AG08395 (cell line): ENCODE measurements at places on chromosomes 1 and 21.

DNA sequence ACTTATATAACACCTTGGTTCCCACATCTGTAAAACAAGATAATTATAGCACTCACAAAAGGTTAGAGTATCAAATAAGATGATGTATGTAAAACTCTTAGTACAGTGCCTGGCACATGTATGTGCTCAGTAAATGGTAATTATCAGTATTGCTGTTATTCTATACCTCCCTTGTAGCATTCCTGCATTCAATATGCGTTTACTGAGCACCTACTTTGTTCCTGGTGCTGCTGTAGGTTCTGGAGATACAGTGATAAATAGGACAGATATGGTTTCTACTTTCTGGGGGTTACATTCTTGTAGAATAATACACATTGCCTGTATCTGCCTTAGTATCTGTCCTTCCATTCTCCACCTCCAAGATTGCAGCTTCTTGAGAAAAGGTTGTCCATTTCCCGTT is 1.2 kb upstream of the SSR2 start:
- no peak for DNase-seq

DNA sequence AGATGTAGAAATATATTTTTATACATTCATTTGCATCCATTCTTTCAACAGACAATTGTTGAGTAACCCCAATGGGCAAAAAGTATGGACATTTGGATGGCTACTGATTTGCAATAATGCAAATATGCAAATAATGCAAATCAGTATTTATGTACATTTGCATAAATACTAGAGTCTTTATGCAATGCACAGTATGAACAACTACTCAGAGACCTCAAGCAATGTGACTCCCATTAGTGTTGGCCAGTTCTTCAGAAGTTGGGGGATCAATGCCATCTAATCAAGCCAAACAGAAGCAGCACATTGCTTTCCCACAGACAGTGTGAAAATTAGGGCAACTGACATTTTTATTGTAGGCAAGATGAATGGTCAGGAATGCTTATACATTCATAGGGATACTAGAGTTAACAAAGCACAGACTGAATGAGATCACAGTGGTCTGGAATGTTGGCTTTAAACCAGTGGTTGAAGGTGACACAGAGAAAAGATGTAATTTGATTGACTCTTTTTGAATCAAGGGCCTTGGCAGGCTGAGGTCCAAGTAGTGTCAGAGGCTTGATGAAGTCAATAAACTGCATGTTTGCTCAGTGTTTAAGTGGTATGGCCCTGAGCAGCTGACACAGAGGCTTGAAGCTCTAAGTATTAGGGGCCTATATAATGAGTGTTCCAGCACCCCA is 256.6 kb downstream of the CTH start:
- peak; percentile 13 for DNase-seq

DNA sequence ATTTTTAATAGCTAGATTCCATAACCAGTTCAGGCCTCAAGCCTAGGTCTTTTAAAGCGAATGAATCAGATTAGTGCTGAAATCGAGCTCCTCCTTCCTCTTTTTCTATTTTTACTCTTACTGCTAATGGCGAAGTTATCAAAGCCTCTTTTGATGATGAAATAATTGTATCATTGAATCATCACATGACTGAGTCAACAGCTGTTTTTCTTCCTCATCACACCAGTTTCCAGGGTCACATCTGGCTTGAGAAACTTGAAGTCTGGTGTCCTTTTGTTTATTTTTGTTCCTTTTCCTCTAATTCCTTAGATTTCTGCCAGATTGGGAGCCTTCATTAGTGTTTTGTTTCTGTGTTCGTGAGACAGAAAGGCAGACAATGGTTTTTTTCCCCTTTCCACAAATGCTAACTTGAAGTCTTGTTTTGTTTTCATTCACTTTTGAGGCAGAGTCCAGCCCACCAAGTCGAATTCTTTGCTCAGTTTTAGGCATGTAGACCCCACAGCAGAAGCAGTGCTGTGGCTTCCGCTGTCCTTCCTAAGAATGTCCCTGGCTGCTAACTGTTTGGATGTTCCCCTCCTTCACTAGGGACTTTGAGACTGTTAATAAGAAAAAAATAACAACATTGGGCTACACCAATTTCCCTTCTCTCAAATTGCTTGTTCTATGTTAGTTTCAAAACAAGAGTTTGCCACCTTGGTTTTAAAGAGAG is 51.9 kb upstream of the FMOD start:
- peak; percentile 85 for DNase-seq

DNA sequence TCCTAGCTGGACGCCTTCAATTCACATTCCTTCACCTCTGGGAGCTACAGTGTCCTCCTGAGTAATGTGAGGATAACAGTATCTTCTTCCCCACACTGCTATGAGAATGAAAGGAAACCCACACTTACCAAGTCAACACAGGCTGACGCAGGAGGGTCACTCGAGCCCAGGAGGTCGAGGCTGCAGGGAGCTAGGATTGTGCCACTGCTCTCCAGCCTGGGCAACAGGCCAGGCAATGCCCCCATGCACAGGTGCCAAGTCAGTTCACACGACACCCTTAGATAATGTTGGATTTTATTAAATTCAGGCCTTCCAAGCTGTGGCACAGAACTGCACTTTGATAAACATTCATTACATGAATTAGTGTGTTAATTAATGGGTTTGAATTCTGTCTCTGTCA is 31.9 kb downstream of the MATN1 start:
- no peak for DNase-seq

DNA sequence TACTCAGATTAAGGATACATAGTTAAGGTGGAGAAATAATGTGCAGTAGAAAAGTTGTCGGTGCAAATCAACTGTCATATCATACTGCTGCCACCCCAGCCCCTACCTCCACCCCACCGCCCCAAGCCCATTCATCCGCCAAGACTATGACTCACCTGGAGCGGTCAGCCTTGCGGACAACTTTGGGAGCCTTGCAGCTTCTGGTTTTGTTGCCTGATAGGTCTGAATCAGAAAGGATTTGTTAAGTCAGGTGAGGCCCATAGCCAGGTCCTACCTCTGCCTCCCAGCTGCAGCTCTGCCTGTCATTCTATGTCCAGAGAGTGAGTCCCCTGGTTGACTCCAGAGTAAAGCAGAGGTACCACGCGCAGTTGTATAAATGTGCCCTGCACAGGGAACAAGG is 12.6 kb downstream of the C1orf162 start:
- DNase-seq, result no peak

- no peak for DNase-seq
These were observed 66.2 kb downstream of the MRPL39 start for GRCh38 chr21:25541042-25541441.

GRCh38 chr21:32333953-32334673 is 35.5 kb downstream of the MRAP start:
- DNase-seq, result no peak

DNA sequence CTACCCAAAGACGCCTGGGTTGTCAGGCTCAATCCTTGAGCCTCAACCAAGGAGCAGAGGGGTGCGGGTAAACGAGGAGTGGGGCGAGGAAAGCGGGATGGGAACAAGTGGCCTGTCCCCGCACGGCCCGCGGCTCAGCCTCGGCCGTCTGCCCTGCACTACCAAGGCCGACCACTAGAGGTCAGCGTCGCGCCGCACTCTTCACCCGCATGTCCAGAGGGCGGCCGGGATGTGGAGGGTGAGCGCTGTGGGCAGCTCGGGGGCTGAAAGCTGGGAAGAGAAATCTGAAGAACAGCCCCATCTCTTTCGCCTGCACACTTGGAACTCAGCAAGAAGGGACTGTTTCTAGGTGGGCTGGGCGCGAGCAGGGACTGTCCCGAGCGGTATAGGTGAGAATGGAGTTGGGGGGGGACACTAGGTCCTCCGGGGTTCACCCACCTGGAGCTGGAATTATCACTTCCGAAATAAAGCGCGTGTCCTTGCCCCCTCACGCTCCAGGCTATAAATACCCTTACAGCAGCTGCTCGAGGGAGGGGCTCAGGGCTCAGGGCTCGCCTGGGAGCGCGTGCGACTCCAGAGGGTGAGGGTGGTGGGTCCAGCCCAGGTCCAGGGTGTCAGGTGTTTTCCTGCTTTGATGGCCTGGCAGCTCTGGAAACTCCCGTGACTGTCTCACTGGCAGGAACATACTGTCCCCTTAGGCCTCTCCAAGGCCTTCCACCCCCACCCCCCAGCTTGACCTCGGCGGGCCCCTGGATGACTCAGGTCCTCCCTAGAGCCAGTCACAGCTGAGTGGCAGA is 9.8 kb downstream of the SLC30A2 start:
- peak; percentile 91 for DNase-seq

- DNase-seq, result no peak
These were observed 19.4 kb downstream of the TMEM81 start for GRCh38 chr1:205064741-205065316.

GRCh38 chr1:116956378-116956777 is 45.2 kb upstream of the CD101 start:
- no peak for DNase-seq

DNA sequence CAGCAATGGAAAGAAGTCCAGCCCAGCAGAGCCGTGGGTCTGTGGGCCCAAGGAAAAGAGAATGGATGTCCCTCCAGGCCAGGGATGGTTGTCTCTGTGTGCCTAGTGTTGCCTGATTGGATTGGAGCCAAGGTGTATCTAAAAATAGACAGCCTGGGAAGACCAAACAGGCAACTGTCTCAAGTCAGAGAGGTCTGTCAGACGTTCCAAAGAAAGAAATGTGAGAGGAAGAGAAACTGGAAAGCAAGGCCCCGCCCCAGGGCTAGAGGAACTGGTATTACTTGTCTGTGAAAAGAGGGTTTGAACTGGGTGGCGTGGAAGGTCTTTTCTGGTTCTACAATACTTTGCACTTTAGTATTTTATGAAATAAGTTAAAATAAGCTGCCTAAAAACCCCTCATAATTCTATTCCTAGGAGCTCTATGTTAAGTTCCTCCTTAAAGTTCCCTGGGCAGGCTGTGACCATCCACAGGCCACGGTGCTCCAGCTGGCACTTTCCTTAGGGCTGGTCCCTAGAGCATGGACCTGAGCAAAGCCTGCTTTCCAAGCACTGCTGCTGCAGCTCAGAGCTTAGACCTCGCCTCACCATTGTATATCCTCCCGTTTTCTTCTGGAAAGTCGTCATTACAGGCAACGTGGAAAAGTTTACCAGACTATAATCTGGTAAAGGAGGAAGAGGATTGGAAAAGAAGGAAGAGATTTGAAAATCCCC is 151.6 kb downstream of the DISC1 start:
- peak; percentile 16 for DNase-seq

DNA sequence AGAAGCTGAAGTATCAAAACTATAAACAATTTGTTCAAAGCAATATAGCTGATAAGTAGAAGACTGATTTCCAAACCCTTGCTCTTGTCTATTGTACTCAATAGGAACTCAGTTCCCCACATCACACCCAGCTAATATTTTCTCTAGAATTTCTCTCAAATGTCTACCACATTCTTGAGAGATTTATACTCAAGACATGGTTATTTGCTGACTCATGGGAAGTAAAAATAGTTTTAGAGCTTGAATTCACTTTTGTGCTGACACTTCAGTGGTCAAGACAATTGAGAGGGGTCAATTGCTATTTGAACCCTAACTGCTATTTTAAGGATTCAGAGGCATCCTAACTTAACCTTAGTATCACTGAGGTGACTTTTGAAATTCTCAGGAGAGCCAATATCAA is 99.0 kb downstream of the TNNI3K start:
- no peak for DNase-seq

DNA sequence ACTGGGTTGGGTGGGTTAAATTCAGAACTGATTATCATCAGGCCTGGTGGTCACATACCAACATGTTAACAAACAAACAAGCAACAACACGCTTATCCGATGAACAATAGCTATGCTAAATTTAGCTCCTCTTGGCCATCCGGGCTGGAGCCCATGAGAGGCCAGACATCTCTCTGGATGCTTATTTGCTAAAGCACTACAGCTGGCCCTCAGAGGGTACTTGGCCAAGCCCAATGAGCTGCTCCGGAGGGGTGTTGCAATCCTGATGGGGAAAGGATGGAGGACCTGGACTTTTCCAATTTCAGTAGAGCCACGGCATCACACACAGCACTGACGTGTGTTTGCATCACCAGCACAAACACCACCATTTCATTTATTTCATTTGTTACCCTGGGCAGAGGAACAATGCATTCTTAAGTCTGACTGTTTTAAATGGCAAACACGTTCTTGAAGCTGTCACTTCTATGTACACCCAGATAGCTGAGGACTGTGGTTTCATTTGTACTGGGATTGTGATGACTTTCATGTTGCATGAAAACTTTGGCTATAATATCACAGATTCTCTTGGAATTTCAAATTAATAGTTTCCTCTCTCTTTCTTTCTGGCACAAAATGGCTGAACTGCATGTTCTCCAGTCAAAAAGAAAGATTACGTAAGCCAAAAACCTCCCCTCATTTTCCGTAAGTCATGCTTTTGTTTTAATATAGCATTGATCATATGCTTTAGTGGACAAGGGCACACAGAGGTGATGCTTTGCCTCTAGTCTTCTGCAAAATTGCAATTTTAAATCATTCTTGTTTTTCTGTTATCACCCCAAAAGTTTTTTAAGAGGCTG is 359.8 kb upstream of the KAZN start:
- DNase-seq, result no peak

- no peak for DNase-seq
These were observed 118.8 kb upstream of the TMPRSS15 start for GRCh38 chr21:18522181-18522972.

DNA sequence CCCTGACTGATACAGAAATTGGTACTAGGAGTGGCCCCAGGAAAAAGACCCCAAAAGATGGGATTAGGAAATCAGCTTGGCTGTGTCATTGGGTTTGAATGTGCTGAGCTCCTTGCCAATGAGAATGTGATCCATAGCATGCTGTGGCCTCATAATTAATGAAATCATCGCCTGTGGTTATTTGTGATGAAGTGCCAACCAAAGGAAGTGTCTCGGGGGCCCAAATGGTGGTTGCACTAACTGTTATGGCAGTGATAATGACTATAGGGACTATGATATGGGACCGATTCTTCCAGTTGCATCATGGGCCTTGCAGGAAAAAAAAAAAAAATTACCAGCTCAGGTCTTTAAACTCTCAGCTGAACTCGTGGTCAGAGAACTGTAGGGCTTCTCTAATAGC is 15.4 kb upstream of the ZDHHC18 start:
- no peak for DNase-seq

DNA sequence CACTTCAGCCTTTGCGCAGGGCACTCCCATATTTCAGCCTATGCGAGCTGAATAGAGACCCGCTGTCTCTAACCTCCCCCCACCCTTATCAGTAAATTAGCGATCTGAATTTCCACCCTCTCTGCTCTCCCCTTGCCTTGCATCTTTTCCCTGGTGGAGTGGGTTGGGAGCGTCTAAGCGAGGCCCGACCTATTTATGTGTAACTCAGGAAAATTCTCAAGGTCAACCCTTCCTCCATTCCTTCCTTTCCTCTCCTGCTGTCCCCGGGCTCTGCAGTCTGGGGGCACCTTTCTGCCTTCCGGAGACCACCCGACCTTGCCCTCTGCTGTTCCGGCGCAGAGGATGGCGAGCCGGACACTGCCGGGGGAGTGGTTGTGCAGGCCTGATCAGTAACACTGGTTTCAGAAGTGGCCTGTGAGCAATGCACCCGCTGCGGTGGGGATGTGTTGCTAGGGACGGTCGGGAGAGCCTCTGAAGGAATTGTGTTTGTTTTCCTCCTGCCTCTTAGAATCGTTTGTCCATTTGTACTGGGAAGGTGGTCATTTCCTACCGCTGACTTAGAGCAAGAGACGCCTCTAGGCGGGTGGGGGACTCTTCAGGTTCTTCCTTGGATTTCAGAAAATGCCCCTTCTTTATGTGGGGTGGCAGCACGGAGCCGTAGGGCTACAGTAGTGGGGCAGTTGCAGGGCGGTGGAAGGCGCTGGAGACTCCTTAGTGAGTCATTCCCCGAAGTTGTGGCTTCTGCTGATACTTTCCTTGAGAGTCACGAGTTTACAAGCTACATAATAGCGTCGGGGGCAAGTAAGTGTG is 513 bp downstream of the MGST3 start:
- DNase-seq, result peak; percentile 77

- no peak for DNase-seq
These were observed 50.1 kb downstream of the COQ8A start for GRCh38 chr1:226990133-226990716.

GRCh38 chr1:220425852-220426251 is 102.1 kb upstream of the MARK1 start:
- DNase-seq, result no peak
